ENCODE measurements at places on chromosomes 3 and 15. TPM values are rescaled to one million over a fixed set of nuclear protein-coding genes. Genes with fewer than 3 reads are reported as not detected.
A peak's percentile ranks its signal among the peaks of the same experiment; 100 is the strongest.

Gene PLA2G4D
- total RNA-seq = not detected

Gene SLC22A13
- total RNA-seq = not detected

Gene KNG1
- total RNA-seq = not detected

Gene SMC4
- total RNA-seq = 125 TPM

Gene CD86
- total RNA-seq = not detected

GRCh38 chr3:103513003-103513402 lies 1078.2 kb downstream of the ZPLD1 start:
- no peaks in the 10 kb centered on the region for H3K27me3 ChIP-seq
- H3K4me3 ChIP-seq = no peak overlapping the region
- DNase-seq = no peak
- H3K4me1 ChIP-seq = no peaks in the 10 kb centered on the region

GRCh38 chr15:78654272-78654671 lies 13.3 kb upstream of the CHRNB4 start:
- no peak for DNase-seq
- H3K4me1 ChIP-seq = no peaks in the 10 kb centered on the region
- no peak overlapping the region for H3K4me3 ChIP-seq

- DNase-seq = no peak
- H3K27me3 ChIP-seq = no peaks in the 10 kb centered on the region
- H3K4me3 ChIP-seq = no peak overlapping the region
- no peaks in the 10 kb centered on the region for H3K4me1 ChIP-seq
- no peaks in the 10 kb centered on the region for H3K36me3 ChIP-seq
Measured at GRCh38 chr3:185887066-185887465, 50.7 kb downstream of the TRA2B start.

DNA sequence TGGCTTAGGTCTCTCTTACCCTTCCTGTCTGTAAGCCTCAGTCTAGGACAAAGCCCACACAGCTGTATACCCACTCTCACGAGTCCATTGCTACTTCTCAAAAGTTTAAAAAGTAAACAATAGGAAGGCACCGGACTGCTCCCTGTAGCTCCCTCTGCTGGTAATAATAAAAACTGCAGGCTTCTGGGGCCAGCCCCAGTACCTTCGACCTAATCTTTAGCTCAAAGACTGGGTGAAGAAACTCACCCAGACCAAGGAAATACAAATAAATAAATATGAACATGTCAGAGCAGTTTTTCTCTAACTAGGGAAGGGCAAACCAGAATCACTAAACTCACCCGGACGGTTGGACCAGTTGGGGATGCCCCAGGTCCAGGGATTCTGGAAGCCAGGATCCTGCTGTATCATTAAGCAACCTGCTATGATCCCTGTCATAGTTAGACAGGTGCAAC lies 5.0 kb downstream of the FAM219B start:
- H3K27me3 ChIP-seq = no peaks in the 10 kb centered on the region
- H3K27ac ChIP-seq = no peak overlapping the region
- no peak overlapping the region for H3K4me3 ChIP-seq
- peaks cover 67% of the 10 kb centered on the region for H3K36me3 ChIP-seq

DNA sequence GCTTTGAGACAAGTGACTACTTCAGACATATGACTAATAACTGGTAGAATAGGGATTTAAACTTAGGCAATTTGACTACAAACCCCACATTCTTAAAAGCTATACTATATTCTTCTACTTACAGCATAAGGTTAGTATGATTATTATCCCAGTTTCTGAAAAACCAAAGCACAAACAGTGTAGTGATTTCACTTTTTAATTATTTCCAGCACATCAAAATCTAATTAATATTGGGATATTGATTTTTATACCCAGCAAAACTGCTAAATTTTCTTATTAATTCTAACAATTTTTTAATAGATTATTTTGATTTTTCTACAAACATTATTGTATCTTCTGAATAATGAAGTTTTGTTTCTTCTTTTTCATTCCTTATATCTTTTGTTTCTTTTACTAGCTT lies 16.9 kb downstream of the EHHADH start:
- no peak overlapping the region for H3K27ac ChIP-seq
- no peaks in the 10 kb centered on the region for H3K4me1 ChIP-seq
- 0 out of 2 replicates have a peak, but pooled peaks cover 2% of the 10 kb centered on the region for H3K36me3 ChIP-seq
- no peaks in the 10 kb centered on the region for H3K27me3 ChIP-seq

DNA sequence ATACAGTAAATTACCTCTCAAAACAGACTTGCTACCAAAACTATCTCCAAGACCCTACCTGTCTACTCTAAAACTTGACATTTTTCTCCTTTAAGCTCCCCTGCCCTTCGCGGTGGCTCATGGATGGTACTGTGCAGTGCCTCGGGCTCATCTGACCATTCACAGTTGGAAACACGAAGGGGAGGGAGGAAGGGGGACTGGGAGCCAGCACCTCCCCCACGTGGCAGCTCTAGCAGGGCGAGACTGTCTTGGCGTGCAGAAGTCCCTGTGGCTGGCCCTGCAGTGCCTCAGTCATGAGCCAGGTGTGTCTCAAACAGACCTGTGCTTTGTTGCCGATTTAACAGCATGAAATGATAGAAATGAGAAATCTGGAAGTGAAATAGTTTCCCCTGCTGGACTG lies 372.0 kb downstream of the GABRG3 start:
- H3K27ac ChIP-seq = no peak overlapping the region
- DNase-seq = no peak
- H3K4me1 ChIP-seq = no peaks in the 10 kb centered on the region
- H3K27me3 ChIP-seq = no peaks in the 10 kb centered on the region
- H3K36me3 ChIP-seq = no peaks in the 10 kb centered on the region

DNA sequence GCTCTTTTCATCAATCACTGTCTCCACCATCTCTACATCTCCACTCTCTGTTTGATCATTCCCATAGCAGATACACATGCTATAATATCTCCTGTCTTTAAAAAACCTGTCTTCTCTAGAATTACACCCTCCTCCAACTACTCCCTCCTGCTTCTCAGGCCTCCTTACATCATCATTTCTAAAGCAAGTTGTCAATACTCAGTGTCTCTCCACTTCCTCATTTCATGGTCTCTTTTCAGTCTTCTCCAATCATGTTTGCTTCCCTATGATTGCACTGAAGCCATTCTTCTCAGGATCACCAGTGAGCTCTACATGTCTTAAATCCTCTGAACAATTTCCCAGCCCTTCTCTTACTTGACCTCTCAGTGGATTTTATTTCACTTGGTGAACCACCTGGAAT lies 87.0 kb upstream of the ZNF280D start:
- H3K27me3 ChIP-seq = no peaks in the 10 kb centered on the region
- H3K36me3 ChIP-seq = no peaks in the 10 kb centered on the region
- H3K4me1 ChIP-seq = peaks cover 23% of the 10 kb centered on the region

- peak; percentile 87 for DNase-seq
- peak overlapping the region; percentile 2 for H3K27ac ChIP-seq
- H3K4me3 ChIP-seq = no peak overlapping the region
- no peaks in the 10 kb centered on the region for H3K27me3 ChIP-seq
- no peaks in the 10 kb centered on the region for H3K36me3 ChIP-seq
- peaks cover 19% of the 10 kb centered on the region for H3K4me1 ChIP-seq
Measured at GRCh38 chr3:125194849-125195601, 17.5 kb downstream of the SLC12A8 start.

- peaks cover 4% of the 10 kb centered on the region for H3K27me3 ChIP-seq
- H3K36me3 ChIP-seq = no peaks in the 10 kb centered on the region
- DNase-seq = no peak
Measured at GRCh38 chr15:31206386-31207181, 105.1 kb upstream of the TRPM1 start.

Data from SJSA1 (cell line).